Sigmoid colon (tissue), 7 donors: ENCODE measurements at places on chromosomes 5 and 9. TPM values are rescaled to one million over a fixed set of nuclear protein-coding genes. Genes with fewer than 3 reads are reported as not detected.

- DNase-seq = no peak
These were observed 77.6 kb downstream of the PLAC8L1 start for GRCh38 chr5:146027751-146028150.

DNA sequence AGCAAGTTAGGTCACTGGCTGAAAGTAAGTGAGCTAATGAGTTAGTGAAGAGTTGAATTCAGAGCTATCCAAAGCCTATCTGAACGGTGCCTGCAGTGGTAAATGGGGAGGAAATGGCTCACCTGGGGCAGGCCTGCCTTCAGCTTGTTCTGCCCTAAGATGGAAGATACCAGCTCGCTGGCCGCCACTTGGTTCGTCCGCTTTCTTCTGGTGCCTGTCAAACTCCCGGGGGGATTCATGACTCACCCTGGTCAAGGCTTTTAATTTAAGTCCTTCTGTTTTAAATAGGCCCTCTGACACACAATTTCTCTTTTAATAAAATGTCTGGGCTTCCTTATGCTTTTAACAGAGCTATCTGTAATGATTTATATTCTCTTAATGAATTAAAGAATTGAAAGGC is 78.8 kb downstream of the CFAP90 start:
- DNase-seq = no peak

- DNase-seq = no peak
These were observed 64.7 kb upstream of the GRAMD2B start for GRCh38 chr5:126358525-126358924.

DNA sequence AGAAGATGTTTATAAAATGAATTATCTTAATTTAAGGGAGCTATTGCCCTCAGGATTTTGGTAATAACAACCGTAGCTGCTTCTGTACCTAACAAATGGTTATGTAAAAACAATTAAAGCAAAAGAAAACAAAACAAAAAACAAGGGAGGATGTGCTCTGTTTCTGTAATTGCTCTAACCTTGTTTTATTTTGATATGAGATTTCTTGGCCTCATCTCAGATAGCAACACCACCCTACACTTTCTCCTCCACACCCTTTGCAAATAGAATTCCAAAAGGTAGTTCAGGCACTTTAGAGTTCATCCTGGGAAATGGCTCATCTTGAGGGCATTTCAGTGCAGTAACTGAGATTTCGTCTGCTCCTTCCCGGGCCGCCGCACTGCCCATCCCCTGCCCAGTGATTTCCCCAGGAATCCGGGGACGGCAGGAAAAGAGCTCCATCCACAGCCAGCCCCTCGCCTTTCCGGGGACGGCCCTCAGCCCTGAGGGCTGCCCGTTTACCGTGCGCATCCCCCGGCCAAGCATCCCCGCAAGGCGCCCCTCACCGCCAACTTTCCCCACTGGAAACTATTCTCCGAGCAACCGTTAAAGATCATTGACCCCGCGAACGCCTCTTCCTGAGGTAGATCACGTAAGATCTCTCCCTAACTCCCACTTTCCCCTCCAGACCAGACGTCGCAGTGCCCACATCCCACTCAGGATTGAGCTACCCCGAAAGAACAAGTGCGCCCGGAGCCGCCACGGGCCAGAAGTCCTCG is 1.2 kb downstream of the FNBP1 start:
- peak; percentile 74 for DNase-seq

GRCh38 chr9:137251194-137251461 is at the start of gene STPG3:
Gene STPG3 (plus strand): TSS chr9:137251286. CDS start chr9:137251287, 1 bp downstream.
- DNase-seq = no peak

DNA sequence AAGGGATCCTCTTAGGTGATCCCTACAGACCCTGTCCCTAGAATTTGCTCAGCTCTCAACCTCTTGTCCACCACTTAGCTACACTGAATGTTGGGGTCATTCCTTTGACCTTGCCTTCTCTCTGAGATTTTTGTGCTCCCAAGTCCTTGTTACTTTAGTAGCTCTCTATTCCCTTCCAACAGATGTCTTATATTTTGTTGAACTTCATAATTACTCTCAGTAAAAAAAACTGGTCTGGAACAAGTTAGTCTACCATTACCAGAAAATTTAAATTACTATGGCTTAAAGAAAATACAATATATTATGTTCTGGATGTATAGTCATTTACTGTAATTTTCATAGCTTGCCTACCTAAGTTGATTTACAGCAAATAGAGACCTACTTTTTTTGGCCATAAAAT is 23.5 kb upstream of the RANBP3L start:
- no peak for DNase-seq

GRCh38 chr9:114184071-114184470 is 28.7 kb downstream of the COL27A1 start:
- DNase-seq = no peak

DNA sequence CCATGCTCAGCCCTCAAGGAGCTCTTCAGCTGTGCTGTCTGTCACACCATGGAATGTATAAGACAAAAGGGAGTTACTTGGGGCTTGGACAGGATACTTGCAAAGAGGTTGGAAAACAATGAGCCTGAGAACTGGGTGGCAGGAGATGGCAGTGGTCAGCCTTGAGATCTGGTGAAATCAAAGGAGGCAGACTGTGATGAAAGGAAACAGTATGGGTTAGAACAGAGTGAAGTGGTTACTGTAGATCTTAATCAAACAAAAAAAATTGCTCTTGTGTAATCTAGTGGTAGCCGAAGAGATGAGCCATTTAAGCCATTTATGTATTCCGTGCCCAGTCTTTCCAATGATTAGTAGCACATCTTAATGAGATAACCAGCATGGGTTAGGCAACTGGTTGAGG is 142.2 kb downstream of the SV2C start:
- no peak for DNase-seq

FNIP1 gene
- polyA plus RNA-seq = 5.7 TPM

ADAMTS16 gene
- polyA plus RNA-seq = 0.60 TPM

LMX1B gene
- polyA plus RNA-seq = not detected

REEP2 gene
- 4.8 TPM for polyA plus RNA-seq
